ENCODE measurements at places on chromosomes 2 and 18.

- no peak for DNase-seq
Measured at GRCh38 chr2:11305338-11305737, 39.1 kb downstream of the ROCK2 start.

GRCh38 chr2:191661097-191661924 is 16.6 kb upstream of the NABP1 start:
- no peak for DNase-seq

DNA sequence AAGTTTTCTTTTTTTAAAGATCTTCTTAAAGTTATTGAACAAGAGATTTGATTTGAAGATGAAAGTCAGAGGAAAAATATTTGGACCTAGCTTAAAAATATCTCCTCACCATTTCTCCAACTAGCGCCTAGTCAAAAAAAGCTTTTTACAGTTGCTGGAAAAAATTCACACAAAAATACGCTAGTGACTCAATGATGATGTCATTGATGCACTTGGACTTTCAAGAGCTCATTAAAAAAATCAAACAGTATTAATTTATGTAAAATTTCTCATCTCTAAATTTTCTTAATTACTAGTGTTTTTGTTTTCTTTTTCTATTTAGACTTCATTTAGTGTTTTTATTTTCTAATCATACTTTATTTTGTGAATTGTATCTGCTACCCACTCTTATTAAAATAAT is 41.8 kb downstream of the CIB4 start:
- DNase-seq: no peak

DNA sequence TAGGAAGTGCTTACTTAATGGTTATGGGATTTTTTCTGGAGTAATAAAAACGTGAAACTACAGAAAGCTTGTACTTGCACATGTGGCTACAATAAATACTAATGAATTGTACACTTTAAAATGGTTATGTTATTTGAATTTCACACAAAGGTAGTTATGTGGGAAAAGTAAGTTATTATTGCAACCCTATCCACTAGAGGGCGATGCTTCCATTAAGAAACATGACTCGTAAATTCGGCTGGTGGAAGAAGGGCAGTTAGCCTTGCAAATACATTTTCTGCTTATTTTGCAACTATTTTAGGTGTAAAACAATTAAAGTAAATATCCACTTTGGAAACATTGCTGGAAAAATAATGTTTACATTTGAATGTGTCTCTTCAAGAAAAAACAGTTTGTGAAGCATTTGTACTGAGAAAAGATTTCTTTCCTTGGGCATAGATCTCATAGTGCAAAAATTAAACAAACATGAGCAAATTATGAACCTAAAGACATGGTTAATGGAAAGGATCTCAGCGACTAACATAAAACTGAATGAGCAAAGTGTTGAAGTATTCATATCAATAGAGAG is 68.1 kb upstream of the CSRNP3 start:
- peak; percentile 41 for DNase-seq

DNA sequence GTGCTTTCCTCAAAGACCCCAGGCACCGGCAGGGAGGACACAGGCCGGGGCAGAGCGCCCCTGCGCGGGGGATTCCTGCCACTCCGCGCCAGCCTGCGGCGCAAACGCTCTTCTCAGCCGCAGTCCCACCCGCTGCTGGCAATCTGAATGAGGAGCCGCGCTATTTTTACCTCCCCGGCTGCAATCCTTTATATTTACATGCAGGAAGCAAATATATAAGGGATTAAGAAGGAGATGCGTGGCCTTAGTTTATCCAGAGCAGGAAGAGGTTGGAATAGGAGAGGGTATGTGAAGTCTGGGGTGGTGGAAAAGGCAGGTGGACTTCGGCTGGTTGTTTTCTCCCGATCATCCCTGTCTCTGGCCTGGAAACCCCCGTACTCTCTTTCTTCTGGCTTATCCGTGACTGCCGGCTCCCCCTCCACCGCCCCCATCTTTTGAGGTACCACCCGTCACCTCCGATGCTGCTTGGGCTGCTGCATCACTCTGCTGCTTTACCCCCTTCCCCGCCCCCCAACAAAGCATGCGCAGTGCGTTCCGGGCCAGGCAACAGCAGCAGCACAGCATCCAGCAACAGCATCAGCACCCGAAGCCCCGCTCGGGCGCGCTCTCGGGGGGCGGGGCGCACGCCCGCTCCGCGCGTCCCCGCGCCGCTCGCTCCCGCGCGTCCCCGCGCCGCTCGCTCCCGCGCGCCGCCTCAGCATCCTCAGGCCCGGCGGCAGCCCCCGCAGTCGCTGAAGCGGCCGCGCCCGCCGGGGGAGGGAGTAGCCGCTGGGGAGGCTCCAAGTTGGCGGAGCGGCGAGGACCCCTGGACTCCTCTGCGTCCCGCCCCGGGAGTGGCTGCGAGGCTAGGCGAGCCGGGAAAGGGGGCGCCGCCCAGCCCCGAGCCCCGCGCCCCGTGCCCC is at the start of gene ADAM23:
Gene ADAM23 (plus strand): TSS at position 700 of the 902 bp plus-strand sequence. CDS start 335 bp downstream, outside the sequence.
- no peak for DNase-seq

DNA sequence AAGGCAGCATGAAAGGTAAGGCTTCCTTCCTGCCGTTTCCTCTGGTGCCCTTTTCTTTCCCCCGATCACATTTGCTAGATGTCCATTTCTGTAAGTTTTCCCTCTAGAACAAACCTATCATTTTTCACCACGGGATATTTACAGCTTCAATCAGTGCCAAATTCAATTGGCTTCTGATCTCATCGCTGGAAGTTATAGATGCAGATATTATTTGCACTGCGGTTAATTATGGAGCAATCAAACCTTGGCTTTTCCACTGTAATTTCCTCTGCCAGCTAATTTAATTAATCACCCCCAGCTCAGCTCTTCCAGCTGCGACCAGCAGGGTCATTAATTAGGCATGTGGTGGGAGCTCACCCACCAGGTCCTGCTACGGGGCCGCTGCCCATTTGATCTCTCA is 86.1 kb downstream of the GBX2 start:
- DNase-seq: no peak

- no peak for DNase-seq
Measured at GRCh38 chr2:233108611-233109490, 48.7 kb downstream of the INPP5D start.

- DNase-seq: no peak
Measured at GRCh38 chr2:158458617-158458920, 1.8 kb downstream of the PKP4 start.

GRCh38 chr2:222747526-222748160 is 76.2 kb downstream of the MOGAT1 start:
- DNase-seq: no peak

DNA sequence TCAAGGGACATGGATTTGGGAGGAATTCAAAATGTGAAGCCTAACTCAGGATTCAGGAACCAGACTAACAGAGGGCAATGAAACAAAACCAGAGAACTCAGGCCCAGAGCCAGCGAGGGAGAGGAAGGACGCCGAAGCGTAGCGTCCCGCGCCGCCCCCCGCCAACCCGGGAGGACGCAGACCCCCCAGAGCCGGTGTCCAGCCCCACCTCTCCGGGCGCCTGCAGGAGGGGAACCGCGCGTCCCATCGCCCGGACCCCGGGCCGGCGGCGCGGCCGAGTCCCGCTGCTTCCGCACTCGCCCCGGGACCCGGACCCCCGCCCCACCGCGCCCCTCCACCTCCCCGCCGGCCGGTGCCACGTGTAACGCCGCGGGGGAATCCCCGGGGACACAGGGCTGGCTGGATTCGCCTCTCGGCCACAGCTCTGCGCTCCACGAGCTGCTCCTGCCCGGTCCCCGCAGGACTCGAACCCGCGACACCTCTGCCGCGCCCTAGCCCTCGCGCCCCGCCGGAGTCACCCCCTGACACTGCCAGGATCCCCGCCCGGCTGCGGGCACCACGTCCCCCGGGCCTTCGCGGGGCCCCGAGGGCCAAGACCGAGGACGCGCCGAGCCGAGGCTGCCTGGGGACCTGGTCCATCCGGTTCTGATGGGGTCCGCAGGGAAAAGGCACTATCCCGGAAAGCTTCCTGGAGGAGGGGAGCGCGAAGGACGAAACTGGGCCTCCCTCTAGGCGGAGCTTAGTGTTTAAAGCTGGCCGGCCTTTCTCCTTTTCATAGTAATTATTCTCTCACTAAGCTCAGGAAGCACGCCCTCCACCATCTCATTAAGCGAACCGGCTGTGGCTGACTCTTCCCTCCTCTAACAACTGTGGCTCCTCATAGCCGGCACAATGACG is 40.4 kb upstream of the FAM124B start:
- no peak for DNase-seq

- DNase-seq: no peak
Measured at GRCh38 chr2:145919477-145919876, 1399.6 kb upstream of the ZEB2 start.

DNA sequence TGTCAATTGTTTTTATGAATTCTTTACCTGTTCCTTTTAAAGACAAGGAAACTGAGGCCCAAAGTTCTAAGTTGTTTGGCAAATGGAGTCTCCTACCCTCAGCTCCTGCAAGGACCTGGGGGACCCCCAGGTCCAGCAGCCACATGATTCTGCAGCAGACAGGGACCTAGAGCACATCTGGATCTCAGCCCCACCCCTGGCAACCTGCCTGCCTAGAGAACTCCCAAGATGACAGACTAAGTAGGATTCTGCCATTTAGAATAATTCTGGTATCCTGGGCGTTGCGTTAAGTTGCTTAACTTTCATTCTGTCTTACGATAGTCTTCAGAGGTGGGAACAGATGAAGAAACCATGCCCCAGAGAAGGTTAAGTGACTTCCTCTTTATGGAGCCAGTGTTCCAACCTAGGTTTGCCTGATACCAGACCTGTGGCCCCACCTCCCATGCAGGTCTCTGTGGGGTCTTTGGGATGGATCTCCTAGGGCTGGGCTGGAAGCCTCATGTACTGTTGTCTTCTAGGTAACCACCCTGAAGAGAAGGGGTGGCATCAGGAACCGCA is 5.6 kb upstream of the CENPA start:
- no peak for DNase-seq

DNA sequence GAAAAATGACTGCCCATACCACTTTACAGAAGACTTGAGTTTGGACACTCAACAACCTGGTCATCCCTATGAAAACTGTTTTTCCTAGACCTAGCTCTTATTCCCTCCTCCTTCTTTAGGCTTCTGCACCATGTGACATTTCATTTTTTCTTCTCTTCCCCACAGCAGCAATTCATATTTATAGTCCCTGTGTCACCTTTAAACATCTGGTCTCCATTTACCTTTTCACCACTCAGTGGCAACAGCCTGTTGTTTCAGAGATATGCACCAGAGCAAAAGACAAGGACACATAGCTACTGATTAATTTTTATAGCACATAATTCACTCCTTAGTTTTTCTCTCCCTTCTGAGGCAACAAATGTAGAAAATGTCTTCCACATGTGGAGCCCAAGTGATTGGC is 118.7 kb downstream of the RIT2 start:
- DNase-seq: no peak

GRCh38 chr2:95670167-95670566 is 78.4 kb downstream of the TRIM43 start:
- no peak for DNase-seq

DNA sequence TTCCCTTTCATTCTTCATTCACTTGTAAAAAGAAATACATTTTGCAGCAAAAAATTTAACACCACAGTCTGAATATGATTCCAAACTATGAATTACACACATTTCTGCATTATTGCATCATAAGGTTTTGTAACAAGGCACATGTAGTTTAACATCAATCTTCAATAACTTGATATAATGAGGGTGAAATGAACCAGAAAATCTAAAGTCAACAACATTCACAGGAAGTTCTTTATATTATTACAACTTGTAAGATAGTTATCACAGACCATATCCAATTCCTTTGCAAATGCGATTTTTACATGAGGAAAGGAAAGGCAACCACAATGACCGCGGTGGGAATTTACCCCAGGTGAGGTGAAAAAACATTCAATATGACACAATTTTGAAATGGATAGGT is 213.3 kb downstream of the NAPG start:
- no peak for DNase-seq

GRCh38 chr18:10797896-10798295 is 272.1 kb downstream of the NAPG start:
- DNase-seq: no peak

- no peak for DNase-seq
Measured at GRCh38 chr2:239943571-239943970, 81.6 kb downstream of the NDUFA10 start.

- no peak for DNase-seq
Measured at GRCh38 chr2:123916531-123916930, 108.6 kb upstream of the CNTNAP5 start.
